ENCODE measurements at places on chromosomes 5 and 9. TPM values are rescaled to one million over a fixed set of nuclear protein-coding genes. Genes with fewer than 3 reads are reported as not detected.

Gene PHF19
- total RNA-seq: 34.8 TPM

Gene CBY3
- not detected for total RNA-seq

Gene FOXI1
- total RNA-seq: not detected

Gene GHR
- total RNA-seq: 10.8 TPM

Gene POLE3
- 37.1 TPM for total RNA-seq

Gene SVEP1
- 89.5 TPM for total RNA-seq

Gene NEURL1B
- total RNA-seq: 6.1 TPM

Gene SLC6A3
- total RNA-seq: 0.13 TPM

Gene DOCK2
- 0.65 TPM for total RNA-seq
